ENCODE measurements at places on chromosomes 11 and 22.
A peak's percentile ranks its signal among the peaks of the same experiment; 100 is the strongest.

GRCh38 chr11:776561-777287, 563 bp downstream of the GATD1 start:
- DNase-seq, result no peak

DNA sequence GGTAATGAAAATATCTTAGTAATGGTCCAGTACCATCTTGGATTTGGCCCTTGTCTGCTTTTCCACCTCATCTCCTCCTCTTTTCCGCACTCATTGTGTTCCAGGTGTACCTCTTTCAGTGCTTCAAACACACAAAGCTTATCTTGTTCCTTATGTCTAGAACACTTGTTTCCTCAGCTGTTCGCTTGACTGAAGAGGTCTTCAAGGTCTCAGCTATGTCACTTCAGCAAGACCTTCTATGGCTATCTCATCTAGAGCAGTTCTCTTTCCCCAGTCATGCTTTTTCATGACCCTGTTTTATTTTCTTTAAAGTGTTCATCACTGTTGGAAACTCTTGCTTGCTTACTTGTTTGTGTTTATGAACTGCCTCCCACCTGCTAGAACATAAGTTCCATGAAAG, 47.4 kb downstream of the UVRAG start:
- no peak for DNase-seq

DNA sequence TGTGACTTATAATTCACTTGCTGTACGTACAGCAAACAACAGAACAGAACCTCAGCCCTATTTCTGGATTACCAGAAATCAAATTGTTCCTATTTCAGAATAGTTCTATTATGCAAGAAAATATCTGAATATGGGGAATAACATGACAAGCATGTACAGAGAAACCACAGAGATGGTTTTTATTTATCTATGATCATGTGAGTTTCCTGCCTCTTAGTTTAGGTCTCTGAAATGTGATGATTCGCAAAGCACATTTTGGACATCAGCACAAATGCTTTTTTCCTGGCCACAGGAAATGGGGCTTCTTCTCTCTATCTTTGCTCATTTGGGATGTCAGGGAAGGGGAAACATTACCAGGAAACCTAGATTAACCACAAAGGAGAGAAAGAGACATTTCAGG, 266.7 kb upstream of the CTSC start:
- DNase-seq, result no peak

GRCh38 chr11:7080900-7081299, 7.9 kb upstream of the RBMXL2 start:
- DNase-seq, result no peak

DNA sequence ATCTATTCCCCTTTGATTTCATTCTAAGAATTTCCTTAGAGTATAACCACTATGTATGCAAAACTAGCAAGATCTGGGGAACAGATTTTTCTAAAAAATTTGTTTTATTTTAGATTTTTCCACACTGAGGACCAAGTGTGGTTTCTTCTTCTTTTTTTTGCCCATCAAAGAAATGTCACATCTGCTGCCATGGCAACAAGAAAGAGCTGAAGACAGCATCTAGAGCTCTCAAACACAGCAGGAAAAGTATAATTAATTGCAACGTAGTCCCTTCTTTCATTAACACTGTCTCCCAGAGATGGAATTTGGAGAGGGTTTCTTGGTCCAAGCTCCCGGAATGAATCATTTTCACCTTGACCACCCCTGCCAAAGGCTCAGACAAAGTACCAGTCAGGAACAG, 256.7 kb upstream of the CCDC90B start:
- DNase-seq, result no peak

DNA sequence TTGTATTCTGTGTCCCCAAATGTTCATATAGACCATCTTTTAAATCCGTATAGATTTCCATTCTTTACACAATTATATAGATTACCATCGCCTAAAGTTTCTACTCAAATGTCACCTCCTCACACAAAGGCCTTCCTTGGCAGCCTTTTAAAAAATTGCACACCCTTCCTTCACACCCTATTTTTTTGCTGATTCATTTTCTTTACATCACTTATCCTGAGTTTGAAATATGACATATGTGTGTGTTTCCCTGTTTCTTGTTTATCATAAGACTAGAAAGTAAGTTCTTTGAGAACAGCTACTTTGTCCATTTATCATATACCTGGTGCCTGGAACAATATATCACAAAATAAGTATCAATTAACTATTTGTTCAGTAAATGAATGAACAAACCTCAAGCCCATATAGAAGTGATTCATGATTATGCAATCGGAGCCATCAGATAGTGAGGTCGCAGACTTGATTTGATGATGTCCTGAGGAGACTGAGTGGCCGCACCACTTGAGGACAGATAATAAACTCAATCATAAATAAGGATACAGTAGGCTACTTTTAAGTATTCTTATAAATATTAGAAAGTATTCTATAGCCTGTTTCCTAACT, 327.4 kb upstream of the ZC3H12C start:
- no peak for DNase-seq

DNA sequence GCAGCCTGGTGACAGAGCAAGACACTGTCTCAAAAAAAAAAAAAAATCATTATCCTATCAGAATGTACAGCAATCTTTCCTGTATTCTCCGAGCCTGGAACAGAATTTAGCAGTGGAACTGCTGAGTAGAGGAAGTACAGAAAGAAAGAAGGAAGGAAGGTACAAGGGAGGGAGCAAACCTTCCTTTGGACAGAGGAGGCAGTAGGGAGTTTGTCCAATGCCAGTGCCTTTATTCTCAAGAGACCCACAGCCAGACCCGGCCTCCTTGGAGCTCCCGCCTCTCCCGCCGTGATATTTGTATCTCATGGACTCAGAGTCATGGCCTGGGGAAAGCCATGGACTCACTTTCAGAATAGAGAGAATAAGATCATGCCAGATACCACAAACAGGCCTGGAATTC, 37.7 kb upstream of the LRRC55 start:
- DNase-seq, result no peak

GRCh38 chr11:3830730-3831129, 10.0 kb downstream of the RHOG start:
- no peak for DNase-seq

DNA sequence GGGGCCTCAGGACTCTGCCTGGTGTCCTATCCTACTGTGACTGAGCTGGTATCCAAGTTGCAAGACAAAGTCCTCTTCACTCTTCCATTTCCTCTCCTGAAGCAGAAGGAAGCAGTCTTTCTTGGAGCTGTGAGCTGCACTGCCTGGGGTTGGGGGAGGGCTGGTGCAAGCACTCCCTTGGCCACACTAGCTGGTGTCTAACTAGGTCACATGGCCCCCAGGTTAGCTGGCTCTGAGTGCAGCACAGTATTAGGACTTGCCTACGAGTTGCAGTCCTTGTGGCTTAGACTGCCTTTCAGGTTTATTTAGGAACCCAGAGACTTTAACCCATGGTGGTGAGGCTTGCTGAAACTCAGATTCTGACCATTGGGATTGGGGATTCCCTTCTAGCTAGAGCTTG, 138.9 kb downstream of the NELL1 start:
- DNase-seq, result no peak

DNA sequence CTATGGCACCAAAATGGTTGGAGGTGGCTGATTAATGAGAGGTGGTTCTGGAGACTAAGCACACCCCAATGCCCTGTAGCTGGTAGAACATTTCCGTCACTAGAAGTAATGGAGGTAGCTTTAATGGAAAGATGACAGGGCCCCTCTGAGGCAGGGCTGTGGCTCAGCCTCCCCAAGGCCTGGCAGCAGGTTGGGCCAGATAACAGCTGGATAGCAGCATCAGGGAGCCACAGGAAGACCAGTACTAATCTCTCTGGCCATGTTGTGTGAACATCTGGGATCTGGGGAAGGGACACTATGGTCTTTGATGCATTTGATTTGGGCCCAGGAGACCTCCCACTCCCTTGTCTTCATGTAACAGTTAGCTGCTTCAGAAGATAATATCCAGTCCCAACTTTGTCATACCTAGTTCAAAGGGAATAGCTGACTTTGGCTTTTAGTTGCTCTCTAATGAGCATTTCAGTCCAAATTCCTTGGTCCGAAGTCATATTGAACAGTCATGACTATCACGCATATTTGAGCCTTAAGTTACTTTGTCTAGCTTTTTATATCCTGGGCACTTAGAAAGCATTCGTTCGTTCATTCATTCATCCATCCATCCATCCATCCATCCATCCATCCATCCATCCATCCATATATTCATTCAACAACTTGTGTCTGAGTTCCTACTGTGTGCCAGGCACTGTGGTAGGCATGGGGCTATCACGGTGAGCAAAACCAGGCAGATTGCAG, 53.0 kb upstream of the LMO2 start:
- no peak for DNase-seq

DNA sequence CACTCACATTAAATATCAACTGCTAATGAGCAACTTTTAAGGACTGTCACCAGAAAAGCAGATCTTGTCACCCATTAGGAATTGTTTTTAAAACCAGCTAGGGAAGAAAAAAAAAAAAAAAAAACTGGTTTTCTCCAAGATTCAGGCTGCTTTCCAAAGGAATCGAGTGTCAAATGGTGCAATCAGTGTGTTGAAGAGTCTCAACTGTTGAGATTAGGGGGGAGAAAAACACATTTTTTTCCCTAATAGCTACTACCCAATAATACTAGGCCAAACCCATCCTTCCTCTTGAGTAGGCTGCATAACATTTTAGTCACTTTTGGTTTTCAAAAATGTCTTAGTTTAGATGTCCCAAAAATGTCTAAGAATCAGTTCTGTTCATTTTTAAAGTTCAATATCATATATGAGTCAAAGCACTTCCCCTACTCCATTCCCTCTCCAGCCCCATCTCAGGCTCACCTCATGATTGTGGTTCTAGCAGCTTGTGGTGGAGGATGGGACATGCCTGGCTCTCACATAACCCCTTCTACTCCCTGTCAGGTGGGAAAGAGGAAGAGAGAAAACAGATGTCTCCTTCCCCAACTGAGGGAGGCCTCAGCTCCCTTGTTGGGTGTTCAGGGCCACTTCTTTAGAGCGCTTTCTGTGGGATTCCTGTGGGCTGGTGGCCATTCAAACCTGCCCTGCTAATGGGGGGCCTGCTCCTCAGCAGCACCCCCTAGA, 193.6 kb downstream of the CWF19L2 start:
- no peak for DNase-seq

DNA sequence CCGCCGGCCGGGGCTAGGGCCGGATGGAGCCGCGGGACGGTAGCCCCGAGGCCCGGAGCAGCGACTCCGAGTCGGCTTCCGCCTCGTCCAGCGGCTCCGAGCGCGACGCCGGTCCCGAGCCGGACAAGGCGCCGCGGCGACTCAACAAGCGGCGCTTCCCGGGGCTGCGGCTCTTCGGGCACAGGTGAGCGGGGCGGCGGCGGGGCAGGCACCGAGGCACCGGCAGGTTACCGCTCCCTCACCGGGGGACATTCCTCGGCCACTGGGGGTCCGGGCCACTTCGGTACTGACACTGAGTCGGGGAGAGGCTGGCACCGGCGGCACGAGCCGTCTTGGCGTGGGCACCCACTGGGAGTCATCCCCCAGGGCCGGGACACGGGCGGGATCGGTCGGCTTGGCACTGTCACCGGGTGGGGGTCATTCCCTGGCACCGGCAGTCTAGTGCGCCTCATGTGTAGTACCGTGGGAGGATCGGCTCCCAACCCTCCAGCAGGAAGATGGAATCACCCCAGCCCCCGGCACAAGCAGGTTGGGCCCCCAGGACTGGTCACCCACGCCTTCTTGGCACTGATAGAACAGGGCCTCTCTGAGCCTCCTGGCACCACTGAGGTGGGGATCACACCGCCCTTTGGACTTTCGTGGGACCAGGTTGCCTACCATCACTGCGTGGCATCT, 511 bp downstream of the DGKZ start:
- DNase-seq, result no peak

GRCh38 chr11:61019832-61020405, 48.4 kb downstream of the CD6 start:
- DNase-seq, result no peak

GRCh38 chr22:43796567-43796966, 15.5 kb downstream of the EFCAB6 start:
- no peak for DNase-seq

DNA sequence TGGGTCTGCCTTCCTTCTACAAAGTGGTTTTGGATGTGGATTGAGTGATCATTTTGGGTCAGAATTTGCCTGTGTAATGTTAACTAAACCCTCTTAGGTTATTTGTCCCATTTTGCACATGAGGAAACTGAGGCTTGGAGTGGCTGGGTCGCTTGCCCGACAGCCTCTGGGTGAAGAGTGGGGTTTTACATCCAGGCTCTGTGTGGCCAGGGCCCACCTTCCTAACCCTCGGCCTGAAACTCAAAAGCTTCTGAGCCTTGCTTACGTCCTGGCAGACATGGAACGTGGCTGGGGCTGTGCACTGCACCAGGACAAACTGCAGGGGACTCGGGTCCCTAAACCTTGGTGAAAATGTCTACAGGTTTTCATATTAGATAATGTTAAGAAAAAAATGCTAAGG, 542.4 kb downstream of the TBC1D22A start:
- no peak for DNase-seq

DNA sequence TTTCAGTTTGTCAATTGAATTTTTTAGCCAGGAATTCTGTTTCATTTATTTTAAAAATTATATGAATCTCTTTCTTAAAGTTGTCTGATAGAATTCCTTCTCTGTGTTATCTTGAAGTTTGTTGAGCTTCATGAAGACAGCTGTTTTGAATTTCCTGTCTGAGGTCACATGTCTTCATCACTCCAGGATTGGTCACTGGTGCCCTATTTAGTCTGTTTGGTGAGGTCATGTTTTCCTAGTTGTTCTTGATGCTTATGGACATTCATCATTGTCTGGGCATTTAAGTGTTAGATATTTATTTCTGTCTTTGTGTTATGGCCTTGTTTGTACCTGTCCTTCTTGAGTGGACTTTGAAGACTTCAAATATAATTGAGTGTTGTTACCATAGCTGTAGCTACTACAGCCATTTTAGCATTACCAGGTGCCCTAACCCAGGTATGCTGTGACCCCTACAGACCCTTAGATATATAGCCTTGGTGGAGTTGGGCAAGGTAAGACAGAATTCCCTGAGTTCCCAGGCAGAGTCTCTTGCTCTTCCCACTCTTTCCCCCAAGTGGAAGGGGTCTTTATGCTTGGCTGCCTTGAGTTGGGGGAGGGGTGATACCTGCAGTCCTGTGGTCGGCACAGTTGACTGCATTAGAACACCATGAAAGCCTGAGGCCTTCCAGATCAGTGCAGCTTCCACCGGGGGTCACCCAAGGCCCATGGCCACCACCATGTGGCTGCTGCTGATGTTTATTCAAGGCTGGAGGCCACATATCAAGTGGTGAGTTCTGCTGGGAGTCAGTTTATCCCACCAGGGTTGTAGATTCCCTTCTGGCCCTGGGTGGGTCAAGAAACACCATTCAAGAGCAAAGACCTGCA, 229.6 kb downstream of the DYNC2H1 start:
- peak; percentile 26 for DNase-seq

DNA sequence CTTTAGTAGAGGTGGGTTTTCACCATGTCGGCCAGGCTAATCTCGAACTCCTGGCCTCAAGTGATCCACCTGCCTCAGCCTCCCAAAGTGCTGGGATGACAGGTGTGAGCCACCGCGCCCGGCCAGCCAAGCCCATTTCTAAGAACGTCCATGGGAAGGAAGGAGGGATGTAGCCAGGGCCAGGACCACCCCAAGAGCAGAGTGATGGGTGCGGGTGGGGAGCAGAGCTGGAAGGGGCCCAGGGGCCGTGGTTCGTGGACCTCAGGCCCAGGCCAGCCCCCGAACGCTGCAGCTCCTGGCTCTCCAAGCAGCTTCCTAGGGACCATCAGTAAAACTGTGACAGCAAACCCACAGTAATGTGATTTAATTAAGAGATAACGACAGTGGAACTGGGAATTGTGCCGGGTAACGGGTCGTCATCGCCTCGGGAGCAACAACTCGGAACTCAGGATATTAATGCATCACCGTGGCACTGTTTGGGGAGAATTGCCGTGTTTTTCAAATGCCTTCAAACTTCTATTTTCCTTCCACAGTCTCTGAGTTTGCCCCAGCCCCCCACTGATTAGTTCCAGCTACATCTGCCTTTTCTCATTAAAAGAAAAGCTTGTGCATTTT, 74.3 kb downstream of the BRD1 start:
- no peak for DNase-seq
